ENCODE measurements at places on chromosomes 4 and X.
A peak's percentile ranks its signal among the peaks of the same experiment; 100 is the strongest.

- no peak for DNase-seq
Measured at GRCh38 chr4:27412613-27413012, 552.0 kb downstream of the STIM2 start.

DNA sequence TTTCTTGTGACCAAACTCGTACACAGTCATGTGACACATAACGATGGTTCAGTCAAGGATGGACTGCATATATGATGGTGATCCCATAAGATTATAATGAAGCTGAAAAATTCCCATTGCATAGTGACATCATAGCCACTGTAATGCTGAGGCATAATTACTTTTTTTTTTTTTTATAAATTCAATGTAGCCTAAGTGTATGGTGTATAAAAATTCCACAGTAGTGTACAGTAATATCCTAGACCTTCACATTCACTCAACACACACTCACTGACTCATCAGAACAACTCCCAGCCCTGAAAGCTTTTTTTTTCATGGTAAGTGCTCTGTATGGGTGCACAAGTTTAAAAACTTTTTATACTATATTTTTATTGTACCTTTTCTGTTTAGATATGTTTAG is 105.0 kb downstream of the AREG start:
- no peak for DNase-seq

- no peak for DNase-seq
Measured at GRCh38 chrX:139025816-139026215, 314.3 kb upstream of the FGF13 start.

GRCh38 chr4:83947125-83947829 is 411.4 kb downstream of the GPAT3 start:
- no peak for DNase-seq

- no peak for DNase-seq
Measured at GRCh38 chrX:10062980-10063379, 93.8 kb upstream of the CLCN4 start.

DNA sequence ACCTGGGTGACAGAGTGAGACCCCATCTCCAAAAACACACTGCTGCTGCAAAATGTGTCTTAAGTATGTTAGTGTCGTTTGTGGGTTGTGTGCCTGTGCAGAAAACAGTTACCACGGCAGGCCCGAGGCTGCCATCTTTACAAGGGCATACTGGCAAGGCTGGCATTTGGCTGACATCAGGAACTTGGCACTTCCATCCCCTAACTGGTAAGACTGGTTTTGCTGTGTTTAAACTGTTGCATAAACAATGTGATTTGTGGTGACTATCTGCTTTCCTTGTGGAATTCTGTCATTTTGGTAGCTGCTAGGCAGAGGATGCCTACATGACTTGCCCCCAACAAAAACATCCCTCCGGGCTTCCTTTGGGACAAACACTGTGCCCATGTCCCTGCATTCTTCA is 12.3 kb downstream of the LRP2BP start:
- DNase-seq = no peak

GRCh38 chrX:30875957-30876356 is 13.1 kb downstream of the TAB3 start:
- no peak for DNase-seq

- no peak for DNase-seq
Measured at GRCh38 chr4:37066159-37066558, 178.4 kb upstream of the NWD2 start.

- DNase-seq = no peak
Measured at GRCh38 chr4:5447755-5448154, 260.6 kb downstream of the EVC2 start.

GRCh38 chr4:32043248-32043633 is 1323.1 kb downstream of the PCDH7 start:
- DNase-seq = no peak

- DNase-seq = no peak
Measured at GRCh38 chr4:183589461-183590099, 69.4 kb downstream of the RWDD4 start.

GRCh38 chrX:115533485-115533884 is 27.5 kb upstream of the PLS3 start:
- no peak for DNase-seq

- DNase-seq = no peak
Measured at GRCh38 chr4:104451573-104451972, 43.1 kb downstream of the CXXC4 start.

DNA sequence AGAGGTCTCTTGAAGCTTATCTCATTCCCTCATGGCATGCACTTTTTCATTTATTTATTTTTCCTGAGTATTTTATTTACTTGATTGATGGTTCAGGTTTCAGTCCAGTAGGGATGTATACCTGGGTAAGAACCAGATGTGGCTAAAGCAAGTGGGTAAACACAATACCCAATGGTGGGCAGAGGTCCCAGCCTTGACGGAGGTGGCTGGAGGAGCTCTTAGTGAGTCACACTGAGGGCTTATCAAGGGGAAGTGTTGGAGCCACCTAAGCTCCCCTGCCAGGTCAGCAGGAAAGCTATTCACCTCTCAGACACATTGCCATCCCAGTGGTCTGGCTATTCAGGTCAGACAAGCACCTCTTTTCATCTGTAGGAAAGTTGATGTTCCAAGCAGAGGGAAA is 236.2 kb upstream of the MAGEB16 start:
- DNase-seq = no peak

- no peak for DNase-seq
Measured at GRCh38 chrX:39214387-39215126, 413.3 kb downstream of the MID1IP1 start.

DNA sequence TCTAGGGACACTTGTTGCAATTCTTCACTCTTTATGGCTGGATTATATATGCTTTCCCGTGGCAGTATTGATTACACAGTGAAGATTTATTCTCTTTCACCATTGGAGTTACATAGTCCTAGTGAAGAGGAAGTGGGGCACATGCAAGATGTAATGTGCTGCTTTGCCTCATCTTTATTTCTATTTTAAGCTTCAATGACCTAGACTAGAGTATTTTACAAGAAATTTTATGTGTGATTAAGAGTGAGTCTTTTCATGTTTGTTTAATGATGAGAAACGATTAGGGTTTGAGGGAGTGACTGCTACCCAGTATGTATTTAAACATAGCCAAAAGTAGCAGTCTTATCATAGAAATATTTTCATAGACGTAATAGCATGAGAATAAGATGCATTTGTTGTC is 30.8 kb downstream of the DIAPH2 start:
- DNase-seq = no peak

GRCh38 chrX:63932006-63932405 is 147.0 kb upstream of the ARHGEF9 start:
- DNase-seq = no peak

- peak; percentile 24 for DNase-seq
Measured at GRCh38 chrX:135086197-135086854, 34.0 kb downstream of the ETDB start.

Data from smooth muscle cell of the brain vasculature (primary cell).